Parietal lobe (tissue), 2 donors: ENCODE measurements at places on chromosomes 6 and 20. TPM values are rescaled to one million over a fixed set of nuclear protein-coding genes. Genes with fewer than 3 reads are reported as not detected.

The LY6G6D gene
- total RNA-seq, result not detected

The FRMD1 gene
- total RNA-seq, result not detected

The ERVFRD-1 gene
- total RNA-seq, result not detected

The IPCEF1 gene
- total RNA-seq, result 32.6 TPM

The DDX27 gene
- 25.0 TPM for total RNA-seq

The SLC22A23 gene
- 96.7 TPM for total RNA-seq

The IMPG1 gene
- not detected for total RNA-seq

The SIRPD gene
- not detected for total RNA-seq

The HAO1 gene
- total RNA-seq, result not detected

The RIPOR3 gene
- total RNA-seq, result 2.2 TPM

The EFCAB8 gene
- not detected for total RNA-seq

The MUC22 gene
- total RNA-seq, result not detected

The C20orf204 gene
- total RNA-seq, result 4.4 TPM
